Stimulated activated CD4-positive, alpha-beta T cell treated with anti-CD3 and anti-CD28 coated beads, TNF-alpha, amount 100 ng/mL, for 4 hours (primary cell): ENCODE measurements at places on chromosomes 1 and 21.

- no peak for DNase-seq
These were observed 14.7 kb downstream of the INTS3 start for GRCh38 chr1:153742411-153743142.

GRCh38 chr21:16533692-16534407 is 804.1 kb downstream of the USP25 start:
- no peak for DNase-seq

DNA sequence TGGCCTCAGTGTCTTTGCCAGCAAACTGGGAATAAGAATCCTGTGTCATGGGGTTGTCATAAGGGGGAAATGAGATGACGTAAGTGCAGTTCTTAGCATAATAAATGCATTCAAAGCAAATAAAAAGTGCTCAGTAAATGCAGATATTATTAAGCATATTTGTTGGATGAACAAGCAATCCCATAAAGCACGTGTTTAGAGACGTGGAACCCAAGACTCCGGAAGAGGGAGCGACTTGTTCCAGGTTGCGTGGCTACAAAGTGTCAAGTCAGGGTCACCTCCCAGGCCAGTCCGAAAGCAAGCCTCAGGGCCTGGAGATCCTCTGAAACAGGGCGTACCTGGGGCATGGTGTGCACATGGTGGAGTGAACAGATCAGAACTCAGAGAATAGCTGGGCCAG is 58.0 kb upstream of the LAPTM5 start:
- DNase-seq, result no peak

- DNase-seq, result peak; percentile 44
These were observed 428 bp downstream of the POGZ start for GRCh38 chr1:151458802-151459330.

GRCh38 chr1:77015748-77016341 is 148.6 kb downstream of the ST6GALNAC5 start:
- no peak for DNase-seq
